ENCODE measurements at places on chromosomes 7 and 10.
A peak's percentile ranks its signal among the peaks of the same experiment; 100 is the strongest.

DNA sequence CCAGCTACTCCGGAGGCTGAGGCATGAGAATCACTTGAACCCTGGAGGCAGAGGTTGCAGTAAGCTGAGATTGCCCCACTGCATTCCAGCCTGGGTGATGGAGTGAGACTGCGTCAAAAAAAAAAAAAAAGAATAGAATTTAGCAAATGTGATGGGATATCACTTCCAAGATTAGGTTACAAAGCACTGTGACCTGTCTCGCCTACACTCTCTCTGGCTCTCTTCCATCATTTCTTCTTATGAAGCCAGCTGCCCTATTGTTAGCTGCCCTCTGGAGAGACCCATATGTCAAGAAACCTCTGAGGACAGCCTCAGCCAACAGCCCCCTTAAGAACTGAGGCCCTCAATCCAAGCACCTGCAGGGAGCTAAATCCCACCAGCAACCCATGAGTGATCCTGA lies 28.2 kb downstream of the ARHGAP21 start:
- DNase-seq: no peak

GRCh38 chr7:130299866-130300265 lies 6.9 kb downstream of the CPA4 start:
- DNase-seq: no peak

- DNase-seq: no peak
Measured at GRCh38 chr7:85287106-85287825, 100.4 kb upstream of the SEMA3D start.

GRCh38 chr10:131609176-131609575 lies 291.6 kb upstream of the PPP2R2D start:
- DNase-seq: no peak

DNA sequence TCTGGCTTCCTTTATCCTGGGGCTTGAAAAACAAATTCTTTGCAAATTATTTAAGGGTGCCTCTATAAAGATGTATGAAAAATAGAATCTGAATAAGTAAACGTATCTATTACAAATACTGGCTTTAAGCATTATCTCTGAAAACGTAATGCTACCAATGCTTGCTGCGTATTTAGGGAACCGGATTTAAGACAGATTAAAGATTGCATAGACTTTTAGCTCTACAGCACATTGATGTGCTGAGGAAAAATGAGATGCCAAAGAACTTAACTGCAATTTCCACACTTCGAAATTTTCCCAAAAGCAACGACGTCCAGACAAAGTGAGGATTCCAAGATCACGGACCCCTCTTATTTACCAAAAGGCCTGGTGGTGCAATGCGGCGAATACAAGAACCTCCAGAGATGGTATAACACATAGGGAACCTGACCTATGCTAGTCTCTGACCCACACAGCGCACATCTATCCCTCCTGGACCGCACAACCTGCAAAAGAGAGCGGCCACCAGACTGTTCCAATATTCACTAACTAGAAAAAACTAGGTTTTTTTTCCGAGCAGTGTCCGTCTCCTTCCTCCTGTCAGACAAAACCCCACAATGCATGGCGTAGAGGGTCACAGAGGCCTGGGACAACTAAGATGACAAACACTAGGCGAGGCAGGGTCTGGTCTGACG lies 34.3 kb upstream of the PHF14 start:
- DNase-seq: no peak

- peak; percentile 4 for DNase-seq
Measured at GRCh38 chr10:57657164-57657765, 610.4 kb downstream of the IPMK start.

DNA sequence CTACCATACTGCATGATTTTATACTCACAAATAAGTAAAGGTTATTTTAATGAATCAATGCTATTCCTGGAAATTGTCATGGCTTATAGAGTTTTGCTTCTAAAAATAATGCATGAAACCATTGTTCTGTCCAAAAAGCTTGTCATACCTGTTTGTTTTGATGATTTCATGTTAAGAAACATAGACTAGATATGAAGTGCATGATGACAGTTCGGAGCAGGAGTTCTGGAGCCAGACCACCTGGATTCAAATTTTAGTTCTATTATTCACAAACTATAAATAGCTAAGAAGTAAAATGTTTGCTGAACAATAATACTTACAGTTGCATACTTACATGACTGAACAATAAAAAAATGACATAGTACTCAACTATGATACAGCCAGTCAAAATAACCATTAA lies 107.0 kb upstream of the AKR1E2 start:
- DNase-seq: no peak

- DNase-seq: no peak
Measured at GRCh38 chr7:48280100-48280499, 108.8 kb downstream of the ABCA13 start.

GRCh38 chr7:83782628-83783027 lies 133.7 kb upstream of the SEMA3E start:
- DNase-seq: no peak

DNA sequence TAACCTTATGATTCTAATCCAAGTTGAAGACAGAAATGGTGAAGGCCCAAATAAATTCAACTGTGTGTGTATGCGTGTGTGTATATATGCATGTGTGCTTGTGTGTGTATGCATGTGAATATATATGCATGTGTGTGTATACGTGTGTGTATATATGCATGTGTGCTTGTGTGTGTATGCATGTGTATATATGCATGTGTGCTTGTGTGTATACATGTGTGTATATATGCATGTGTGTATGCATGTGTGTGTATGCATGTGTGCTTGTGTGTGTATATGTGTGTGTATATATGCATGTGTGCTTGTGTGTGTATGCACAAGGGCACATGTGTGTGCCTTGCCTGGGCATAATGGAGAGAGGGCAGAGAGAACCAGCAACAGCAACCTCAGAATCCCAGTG lies 184.7 kb upstream of the PLPP4 start:
- no peak for DNase-seq

GRCh38 chr7:32479574-32480200 lies 10.5 kb downstream of the LSM5 start:
- DNase-seq: no peak
